H7 (cell line): ENCODE measurements at places on chromosomes 12 and 14.

DNA sequence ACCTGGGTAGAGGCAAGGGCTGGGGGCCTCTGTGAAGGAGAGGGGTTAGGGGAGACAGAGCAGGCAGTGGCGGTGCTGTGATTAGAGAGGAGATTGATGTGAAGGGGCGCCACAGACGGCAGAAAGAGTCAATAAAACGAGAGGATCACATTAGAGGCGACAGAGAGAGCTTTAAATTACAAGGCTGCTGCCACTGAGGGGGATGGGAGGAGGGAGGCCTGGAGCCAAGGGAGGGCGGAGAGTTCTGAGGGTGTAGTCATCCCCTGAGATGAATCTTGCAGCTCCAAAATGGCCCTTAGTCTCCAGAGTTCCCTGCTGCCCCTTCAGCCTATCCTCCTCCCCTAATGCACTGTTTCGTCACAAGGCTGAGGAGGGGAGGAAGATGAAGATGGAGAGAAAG, 12.8 kb downstream of the ZFHX2 start:
- DNase-seq, result no peak

DNA sequence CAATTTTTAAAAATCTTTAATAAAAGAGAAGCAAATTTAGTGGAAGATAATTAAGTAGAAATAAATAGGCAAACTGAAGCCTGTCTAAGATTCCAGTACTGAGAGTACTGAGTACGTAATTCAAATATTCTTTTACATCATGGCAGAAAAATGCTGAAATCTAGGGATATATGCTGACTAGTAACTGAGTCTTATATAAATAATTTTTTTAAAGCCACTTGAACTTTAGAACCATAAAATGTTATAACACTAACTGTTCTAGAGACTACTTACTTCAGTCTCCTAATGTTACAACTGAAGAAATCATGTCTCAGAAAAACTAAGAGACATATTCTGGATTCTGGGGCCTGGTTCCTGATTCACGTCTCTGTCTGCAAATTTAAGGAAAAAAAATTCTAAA, 230.6 kb upstream of the PLEKHG7 start:
- DNase-seq, result no peak

GRCh38 chr12:89427508-89428156, 75.3 kb upstream of the DUSP6 start:
- no peak for DNase-seq

- no peak for DNase-seq
Observed at GRCh38 chr14:60931218-60931617, 49.7 kb downstream of the TRMT5 start.

GRCh38 chr14:45742187-45742586, 489.2 kb upstream of the MIS18BP1 start:
- DNase-seq, result no peak

GRCh38 chr14:104968541-104969401, 9.4 kb downstream of the AHNAK2 start:
- peak; percentile 71 for DNase-seq

DNA sequence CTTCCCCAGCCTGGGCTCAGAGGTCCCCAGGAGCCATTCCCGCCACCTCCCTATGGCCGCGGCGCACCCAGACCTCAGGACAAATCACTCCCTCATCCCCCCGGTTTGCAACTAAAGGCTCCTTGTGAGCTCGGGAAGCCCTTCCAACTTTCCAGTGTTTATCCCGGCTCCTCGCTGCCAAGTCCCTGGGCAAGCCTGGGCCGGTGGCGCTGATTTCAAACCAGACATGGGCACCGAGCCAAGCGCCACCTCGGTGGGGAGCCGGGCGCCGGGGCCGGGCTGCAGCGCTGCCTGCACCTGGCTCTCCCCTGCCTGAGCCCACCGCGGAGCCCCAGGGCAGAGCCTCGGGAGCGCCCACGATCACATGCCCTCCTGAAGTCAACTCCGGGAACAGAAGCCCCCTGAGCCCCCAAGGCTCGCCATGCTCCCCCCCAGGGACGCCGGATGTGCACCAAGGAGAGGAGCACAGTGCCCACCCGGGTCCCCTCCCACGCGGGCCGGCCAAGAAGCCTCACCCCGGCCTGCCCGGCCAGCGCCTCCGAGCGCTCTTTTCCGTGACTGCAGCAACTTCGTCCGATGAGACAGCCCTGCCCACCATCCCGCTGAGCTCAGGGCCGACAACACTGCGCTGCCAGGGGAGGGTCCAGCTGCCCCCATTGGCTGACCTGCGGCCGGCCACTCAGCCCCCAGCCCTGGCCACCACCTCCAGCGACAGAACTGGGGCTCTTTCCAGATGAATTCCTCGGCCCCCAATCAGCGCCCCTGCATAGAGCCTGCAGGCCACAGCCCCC, 50.0 kb downstream of the NCOR2 start:
- peak; percentile 82 for DNase-seq

GRCh38 chr14:31592631-31593030, 31.4 kb downstream of the NUBPL start:
- no peak for DNase-seq

GRCh38 chr12:55733858-55734257, 5.0 kb upstream of the CD63 start:
- DNase-seq, result no peak

GRCh38 chr14:60945984-60946383, 34.9 kb downstream of the TRMT5 start:
- no peak for DNase-seq

DNA sequence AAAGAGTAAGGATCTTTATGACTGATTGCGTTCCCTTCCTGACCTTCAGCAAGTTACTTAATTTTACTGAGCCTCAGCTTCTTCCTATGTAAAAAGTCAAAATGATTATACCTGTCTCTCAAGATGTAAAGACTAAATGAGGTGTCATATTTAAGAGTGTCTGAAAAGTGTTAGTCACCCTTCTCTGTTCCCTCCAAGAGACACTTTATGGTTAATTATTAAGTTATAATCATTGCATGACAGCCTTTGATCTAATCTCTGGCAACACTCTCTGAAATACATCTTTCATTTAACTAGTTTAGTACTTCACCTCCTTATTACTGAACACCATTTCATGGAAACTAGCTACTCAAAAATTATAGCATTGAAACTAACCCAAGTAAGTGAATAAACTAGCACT, 54.8 kb downstream of the BMAL2 start:
- no peak for DNase-seq

DNA sequence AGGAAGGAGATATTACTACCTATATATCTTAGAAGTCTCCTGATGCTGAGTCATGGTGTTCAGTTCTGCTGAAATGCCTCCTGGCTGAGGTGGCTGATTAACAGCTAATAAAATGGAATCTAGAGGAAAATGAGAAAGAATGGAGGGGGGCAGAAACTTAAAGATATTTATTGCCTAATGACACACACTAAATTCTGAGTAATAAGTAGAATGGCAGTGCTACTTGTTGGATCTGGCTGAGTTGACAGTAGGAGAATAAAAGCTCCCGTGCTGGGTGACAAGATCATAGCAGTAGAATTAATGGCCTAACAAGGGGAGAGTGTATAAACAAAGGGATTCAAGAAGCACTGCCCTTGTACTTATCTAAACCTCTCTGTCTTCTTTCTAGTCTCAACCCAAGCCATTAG, 137.5 kb downstream of the CNTN1 start:
- no peak for DNase-seq

GRCh38 chr12:42761086-42761485, 171.5 kb upstream of the PRICKLE1 start:
- DNase-seq, result no peak

DNA sequence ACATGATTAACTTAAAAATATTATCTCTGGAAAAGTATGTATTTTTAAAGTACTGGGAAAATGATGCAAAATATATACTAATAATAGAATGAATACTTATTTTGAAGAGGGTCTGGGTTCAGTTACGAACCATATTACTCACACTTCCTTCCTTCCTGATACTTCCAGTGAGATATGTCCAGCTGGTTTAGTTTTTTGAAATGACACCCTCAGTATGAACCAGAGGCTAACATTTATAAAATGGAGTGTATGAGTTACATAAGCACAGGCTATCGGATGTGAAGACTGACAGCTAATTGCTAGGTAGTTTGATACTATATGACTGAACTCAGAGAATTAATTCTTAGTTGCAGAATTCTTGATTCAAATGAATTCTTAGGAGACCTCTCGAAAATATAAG, 122.9 kb downstream of the OTOGL start:
- no peak for DNase-seq

DNA sequence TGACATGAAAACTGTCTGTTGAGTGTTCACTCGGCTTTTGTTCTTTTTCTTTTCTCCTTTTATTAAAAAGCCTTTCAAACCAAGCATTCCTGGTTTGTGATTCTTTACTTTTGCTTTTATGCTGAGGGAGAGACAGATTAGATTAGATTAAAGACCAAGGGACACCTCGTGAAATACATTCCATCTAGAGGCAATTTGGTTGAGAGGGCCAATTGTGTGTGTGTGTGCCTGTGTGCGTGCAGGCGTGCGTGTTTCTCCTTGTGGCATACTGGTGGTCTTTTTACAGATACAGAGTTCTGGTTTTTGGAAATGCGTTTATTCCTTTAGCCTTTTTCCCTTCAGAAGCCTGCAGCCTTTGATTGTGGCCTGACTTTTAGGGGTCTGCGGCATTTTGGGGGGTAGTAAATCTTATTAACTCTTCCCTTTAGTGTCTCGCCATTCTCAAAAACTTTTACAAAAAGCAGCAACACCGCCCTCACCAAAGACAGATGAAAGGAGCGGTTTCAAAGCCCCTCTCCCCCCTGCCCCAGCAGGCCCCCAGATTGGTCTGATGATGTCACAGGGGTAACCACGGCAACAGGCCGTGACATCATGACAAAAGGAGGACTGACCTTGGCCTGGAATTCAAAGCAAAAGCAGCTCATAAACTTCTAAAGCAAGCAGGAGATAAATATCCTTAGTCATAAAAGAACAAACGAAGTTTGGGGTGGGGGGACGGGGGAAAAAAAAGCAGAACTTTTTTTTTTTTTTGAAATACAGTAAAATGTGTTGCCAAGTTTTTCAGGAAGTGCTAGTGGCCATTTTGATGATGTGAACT, 84.1 kb upstream of the TBX3 start:
- no peak for DNase-seq

- no peak for DNase-seq
Observed at GRCh38 chr14:93914278-93914677, 12.9 kb upstream of the FAM181A start.

- no peak for DNase-seq
Observed at GRCh38 chr14:34060651-34060999, 109.8 kb upstream of the EGLN3 start.

DNA sequence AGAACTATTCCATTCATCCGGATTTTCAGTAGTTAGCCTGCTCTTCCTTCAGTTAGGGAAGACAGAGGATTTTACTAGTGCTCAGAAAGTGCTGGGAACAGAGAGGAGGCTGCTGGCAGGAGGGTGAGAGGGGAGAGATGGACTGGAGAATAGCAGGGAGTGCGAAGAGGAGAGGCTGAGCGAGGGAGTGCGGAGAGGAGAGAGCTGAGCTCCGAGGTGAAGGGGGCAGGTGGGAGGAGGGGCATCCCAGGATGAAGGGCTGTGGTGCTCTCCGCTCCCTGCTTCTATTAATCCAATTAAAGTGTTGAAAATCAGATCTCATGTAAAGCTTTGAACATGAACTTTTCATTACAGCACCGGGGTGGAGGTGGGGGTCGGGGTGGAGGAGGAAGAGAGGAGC, 20.4 kb upstream of the SMOC1 start:
- peak; percentile 59 for DNase-seq

DNA sequence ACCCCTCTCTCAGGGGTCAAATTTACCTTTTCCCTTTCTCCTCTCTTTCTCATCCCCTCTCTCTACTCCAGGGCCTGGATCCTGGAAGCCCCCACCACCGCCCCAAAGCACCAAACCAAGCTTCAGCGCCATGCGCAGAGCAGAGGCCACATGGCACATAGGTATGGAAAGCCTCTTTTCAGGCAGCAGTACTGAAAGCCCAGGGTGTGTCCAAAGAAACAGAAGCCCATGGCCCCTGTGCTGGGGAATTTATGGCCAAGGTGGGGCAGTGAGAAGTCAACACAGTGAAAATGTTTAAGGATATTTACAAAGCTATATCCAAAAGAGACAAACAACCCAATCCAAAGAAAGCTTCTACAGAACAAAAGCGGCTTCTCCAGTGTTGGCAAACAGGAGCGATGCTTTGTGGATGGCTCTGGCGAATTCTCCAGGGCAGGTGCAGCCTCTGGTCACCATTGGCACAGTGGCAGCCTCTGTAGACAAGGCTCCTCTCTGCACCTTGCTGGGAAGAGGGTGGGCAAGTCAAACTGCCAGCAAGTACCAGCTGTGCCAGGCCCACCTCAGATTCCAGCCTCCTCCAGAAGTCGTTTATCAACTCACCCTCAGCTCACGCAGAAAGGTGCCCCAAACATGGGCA, 4.7 kb upstream of the CPNE6 start:
- DNase-seq, result no peak

- DNase-seq, result peak; percentile 4
Observed at GRCh38 chr12:65232476-65233077, 45.9 kb upstream of the MSRB3 start.

DNA sequence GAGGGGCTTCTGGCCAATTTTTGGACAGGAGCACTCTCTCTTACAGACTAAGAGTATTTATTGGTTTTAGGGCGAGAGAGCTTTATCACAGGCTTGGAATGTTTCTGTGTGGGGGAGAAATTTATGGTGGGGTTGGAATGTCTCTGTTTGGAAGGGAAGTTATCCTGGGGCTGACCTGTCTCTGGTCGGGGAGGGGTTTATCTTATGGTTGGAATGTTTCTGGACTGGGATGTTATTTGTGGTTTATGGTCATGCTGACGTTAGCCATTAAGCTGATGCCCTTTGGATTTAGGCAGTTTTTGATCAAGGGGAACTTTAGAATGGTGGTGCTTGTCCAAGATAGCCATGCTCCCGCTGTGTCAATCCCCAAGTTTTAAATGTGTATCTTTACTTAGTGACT, 614.8 kb downstream of the DIO2 start:
- DNase-seq, result no peak

DNA sequence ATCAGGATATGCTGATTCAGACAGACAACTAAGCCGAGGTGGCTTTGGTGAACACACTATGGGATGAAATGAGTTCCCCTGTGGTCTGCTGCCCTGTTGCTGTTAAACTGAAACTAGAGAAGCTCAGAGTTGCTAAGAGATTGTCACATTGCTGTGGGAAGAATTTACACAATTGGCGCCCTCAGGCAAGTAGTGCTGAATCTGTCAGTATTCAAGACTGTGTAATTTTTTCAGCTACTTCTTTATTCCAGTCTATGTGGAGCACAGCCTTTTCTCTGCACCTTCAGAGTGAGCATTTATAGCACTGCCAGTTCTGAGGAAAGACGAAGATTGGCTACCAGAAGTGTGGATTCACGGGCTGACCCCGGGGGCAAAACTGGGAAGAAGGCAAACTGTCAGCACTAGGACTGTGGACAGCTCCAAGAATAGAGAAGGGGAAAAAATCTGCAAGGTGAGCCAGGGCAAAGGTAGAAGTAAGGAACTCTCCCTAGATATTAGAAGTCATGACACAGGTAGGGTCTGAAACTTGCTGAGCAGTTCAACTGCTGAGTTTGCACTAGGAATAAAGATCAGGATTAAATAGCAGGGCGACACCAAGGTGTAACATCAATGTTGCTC, 218.8 kb upstream of the TMPO start:
- DNase-seq, result peak; percentile 21
